Stimulated activated CD4-positive, alpha-beta T cell treated with anti-CD3 and anti-CD28 coated beads, TNF-alpha, amount 100 ng/mL, for 48 hours (primary cell): ENCODE measurements at places on chromosomes 6 and 20.

DNA sequence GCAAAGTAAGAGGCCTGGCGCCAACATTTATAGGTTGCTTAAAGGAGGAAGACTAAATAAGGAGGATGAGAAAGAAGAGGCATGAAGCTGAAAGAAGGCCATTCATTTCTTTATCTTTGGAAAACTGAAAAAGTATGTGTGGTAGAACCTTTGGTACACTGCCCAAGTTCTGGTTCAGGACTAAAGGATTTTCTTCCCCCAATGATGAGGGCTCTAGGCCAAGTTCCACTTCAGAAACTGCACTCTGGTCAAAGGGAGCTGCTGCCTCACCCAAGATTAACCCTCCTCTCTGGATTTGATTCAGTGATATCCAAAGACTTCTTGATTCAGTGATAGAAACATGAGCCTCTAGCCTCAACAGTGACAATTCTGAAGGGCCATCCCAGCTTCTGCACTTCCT lies 5.0 kb upstream of the KPNA5 start:
- DNase-seq: no peak

DNA sequence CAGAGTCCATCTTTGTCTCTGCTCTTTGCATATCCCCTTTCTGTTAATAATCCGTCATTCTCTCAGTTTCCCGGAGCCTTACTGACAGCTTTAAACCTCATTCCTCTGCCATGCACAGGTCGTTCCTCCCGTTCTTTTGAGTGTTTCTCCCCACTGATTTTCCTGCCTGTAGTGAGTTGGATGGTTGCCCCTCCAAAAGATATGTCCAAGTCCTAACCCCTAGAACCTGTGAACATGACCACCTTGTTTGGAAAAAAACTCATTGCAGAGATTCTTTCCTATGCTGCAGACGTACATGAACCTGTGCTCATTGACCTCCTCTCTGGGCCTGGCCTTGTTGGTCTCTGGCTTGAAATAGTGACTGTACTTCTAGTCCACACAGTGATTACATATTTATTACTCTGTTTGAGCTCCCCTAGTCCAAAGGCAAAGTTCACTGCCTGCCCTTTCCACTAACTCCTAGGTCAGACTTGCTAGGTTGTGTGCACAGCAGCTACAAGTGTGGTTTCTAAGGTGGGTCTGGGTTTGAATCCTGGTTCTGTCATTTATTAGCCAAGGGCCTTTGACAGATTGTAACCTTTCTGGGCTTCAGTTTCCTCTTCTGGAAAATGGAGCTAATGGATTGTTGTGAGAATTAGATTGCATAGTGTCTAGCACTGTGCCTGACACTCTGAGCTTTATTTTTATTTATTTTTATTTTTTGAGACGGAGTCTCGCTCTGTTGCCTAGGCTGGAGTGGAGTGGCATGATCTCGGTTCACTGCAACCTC lies 29.3 kb downstream of the PPARD start:
- DNase-seq: no peak

- no peak for DNase-seq
Observed at GRCh38 chr6:110334423-110335180, 23.5 kb downstream of the METTL24 start.

DNA sequence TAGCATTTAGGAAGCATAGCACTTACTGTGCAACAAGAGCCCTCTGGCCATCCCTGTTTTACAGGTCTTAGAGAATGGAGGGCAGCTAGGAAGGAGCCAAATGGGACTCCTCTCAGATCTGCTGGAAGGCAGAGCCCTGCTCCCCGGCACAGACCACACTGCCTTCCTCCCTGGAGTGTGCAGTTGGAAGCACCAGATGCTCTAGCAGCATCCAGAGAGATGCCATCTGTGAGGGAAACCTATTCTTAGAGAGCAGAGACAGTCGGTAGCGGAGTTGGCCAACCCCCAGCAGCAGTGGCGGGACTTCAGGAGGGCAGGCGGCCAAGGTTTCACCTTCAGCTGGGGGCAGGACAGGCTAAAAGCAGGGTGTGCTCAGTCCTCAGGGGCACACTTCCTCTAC lies 16.7 kb upstream of the E2F1 start:
- no peak for DNase-seq

GRCh38 chr20:63917811-63918210 lies 22.9 kb downstream of the DNAJC5 start:
- DNase-seq: no peak

- DNase-seq: no peak
Observed at GRCh38 chr6:132275066-132275970, 126.0 kb downstream of the MOXD1 start.

DNA sequence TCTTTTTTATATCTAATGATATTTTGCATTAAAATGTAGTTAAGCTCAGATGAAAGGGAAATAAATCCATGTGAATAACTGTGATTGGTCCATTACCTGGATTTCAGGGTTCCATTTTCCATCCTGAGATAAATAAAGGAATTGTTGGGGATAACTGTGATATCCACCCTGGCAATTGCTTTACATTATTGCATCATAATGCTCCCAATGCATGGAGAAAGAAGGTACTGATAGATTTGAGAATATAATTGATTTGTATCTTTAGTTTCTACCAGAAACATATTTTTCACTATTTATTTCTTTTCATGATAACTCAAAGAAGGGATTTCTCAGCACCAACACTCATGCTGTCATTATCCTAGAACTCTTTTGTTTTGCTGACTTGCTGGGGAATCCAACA lies 102.0 kb upstream of the KCNQ5 start:
- DNase-seq: no peak

GRCh38 chr20:17771206-17772004 lies 71.6 kb downstream of the BANF2 start:
- DNase-seq: no peak
